Pancreas (tissue), 10 donors: ENCODE measurements at places on chromosomes 12 and 14. TPM values are rescaled to one million over a fixed set of nuclear protein-coding genes. Genes with fewer than 3 reads are reported as not detected.

DNA sequence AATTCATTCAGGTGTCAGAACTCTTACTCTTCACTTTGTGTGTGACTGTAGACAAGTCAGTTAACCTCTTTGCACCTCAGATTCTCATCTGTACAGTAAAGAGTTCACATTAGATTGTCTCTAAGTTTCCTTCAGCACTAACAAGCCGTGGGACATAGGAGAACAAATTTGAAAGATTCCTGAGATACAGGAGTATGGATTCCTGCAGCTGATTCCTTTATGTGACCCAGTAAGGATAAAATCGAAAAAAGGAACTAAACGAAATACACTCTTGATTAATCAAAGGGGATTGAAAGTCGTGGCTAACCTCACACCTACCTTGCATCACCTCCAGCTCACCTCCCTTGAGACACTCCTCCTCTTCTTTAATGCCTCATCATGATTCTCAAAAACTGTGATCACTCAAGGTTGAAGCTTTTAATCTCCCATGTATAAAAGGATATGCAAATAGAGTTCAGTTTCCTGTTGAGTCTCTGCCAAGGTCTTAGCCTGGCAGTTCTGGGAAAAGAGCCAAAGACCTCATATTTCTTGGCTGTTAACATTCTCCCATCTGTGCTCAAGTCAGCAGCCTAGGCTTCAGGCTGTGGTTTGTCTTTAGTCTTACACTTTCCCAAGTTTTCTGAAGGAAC lies 156.6 kb downstream of the DAD1 start:
- DNase-seq: no peak
- no peak overlapping the region for H3K4me3 ChIP-seq
- no peaks in the 10 kb centered on the region for H3K36me3 ChIP-seq
- peaks cover 41% of the 10 kb centered on the region for H3K4me1 ChIP-seq
- no peaks in the 10 kb centered on the region for H3K27me3 ChIP-seq

MBD6 gene
- total RNA-seq: 44.1 TPM

ZBTB42 gene
- 8.4 TPM for total RNA-seq

DNA sequence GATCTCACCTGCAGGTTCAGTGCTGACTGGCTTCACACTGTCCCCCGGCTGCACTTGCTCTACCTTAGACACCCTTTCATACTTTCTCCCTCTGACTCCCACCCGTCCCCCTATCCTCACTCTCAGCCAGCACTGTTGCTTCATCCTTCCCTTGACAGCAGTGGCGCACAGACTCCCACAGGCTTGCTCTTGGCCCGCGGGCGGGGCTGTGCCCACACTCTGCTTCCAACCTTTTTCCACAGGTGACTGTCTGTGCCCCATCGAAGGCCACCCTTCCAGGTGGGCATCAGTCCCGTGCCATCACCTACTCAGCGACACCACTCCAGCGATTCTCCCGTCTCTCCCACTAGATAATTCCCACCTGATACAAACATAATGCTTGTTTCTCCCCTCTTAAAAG lies 1.0 kb upstream of the RPS6KL1 start:
- H3K4me3 ChIP-seq: no peak overlapping the region
- no peaks in the 10 kb centered on the region for H3K36me3 ChIP-seq
- no peak overlapping the region for H3K27ac ChIP-seq
- no peak for DNase-seq
- H3K27me3 ChIP-seq: no peaks in the 10 kb centered on the region

DNA sequence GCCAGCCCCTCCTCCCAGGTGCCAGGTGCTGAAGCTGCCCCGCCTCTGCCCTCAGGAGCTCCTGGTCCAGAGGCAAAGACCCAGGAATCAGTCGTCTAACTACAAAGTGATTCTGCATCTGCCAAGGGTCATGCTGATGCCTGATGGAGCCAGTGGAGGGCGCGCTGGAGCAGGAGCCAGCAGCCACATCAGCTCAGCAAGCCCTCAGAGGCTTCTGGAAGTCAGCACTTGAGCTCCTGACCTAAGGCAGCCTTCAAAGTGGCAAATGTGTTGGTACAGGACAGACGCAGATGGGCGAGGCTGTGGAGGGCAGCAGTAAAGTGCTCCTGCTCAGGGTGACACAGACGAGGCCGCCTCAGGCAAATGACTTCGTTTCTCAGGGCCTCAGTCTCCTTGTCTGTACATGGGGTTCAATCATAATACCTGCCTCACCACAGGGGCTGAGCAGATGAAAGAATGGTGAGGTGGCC lies 10.9 kb downstream of the C12orf43 start:
- DNase-seq: no peak
- H3K27me3 ChIP-seq: no peaks in the 10 kb centered on the region
- H3K4me3 ChIP-seq: no peak overlapping the region
- no peak overlapping the region for H3K27ac ChIP-seq
- H3K36me3 ChIP-seq: peaks cover 11% of the 10 kb centered on the region

RGS6 gene
- 0.06 TPM for total RNA-seq

DNA sequence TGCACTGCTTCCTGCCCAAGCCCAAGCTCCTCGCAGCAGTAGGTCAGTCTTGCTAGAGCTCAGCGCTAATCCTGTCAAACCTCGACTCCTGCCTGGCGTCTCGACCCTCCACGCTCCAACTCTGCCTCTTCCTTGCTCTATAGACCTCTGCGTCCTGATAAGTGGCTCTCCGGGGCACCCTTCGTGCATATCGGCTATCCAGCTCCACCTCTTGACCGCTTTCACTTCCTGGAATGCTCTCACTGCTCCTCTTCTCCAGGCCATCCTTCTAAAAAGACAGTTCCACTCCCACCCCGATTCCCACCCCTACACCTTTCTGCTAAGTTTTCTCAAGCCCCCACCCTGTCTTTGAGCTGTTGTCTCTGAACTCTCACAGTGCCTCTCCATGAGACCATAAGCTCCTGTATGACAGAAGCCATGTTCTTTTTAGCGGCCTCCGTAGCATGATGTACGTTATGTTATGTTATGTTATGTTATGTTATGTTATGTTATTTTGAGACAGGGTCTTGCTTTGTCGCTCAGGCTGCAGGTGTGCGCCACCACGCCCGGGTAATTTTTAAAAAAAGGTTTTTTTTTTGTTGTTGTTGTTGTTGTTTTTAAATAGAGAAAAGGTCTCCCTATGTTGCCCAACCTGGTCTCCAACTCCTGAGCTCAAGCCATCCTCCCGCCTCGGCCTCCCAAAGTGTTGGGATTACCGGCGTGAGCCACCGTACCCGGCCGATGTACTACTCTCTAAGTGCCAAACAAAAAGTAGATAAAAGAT lies 601 bp downstream of the COX14 start:
- H3K4me1 ChIP-seq: peaks cover 6% of the 10 kb centered on the region
- H3K36me3 ChIP-seq: no peaks in the 10 kb centered on the region
- H3K27ac ChIP-seq: peak overlapping the region; percentile 94
- no peaks in the 10 kb centered on the region for H3K27me3 ChIP-seq
- DNase-seq: no peak
- peak overlapping the region; percentile 84 for H3K4me3 ChIP-seq

GRCh38 chr12:69610126-69610525 lies 581 bp downstream of the LRRC10 start:
- no peaks in the 10 kb centered on the region for H3K4me1 ChIP-seq
- no peaks in the 10 kb centered on the region for H3K27me3 ChIP-seq
- no peak overlapping the region for H3K27ac ChIP-seq
- DNase-seq: no peak
- no peaks in the 10 kb centered on the region for H3K36me3 ChIP-seq
- H3K4me3 ChIP-seq: no peak overlapping the region

- no peaks in the 10 kb centered on the region for H3K27me3 ChIP-seq
- no peaks in the 10 kb centered on the region for H3K4me1 ChIP-seq
- H3K4me3 ChIP-seq: no peak overlapping the region
- H3K27ac ChIP-seq: no peak overlapping the region
- H3K36me3 ChIP-seq: no peaks in the 10 kb centered on the region
- no peak for DNase-seq
Observed at GRCh38 chr12:58502841-58503240, 417.5 kb downstream of the LRIG3 start.

DNA sequence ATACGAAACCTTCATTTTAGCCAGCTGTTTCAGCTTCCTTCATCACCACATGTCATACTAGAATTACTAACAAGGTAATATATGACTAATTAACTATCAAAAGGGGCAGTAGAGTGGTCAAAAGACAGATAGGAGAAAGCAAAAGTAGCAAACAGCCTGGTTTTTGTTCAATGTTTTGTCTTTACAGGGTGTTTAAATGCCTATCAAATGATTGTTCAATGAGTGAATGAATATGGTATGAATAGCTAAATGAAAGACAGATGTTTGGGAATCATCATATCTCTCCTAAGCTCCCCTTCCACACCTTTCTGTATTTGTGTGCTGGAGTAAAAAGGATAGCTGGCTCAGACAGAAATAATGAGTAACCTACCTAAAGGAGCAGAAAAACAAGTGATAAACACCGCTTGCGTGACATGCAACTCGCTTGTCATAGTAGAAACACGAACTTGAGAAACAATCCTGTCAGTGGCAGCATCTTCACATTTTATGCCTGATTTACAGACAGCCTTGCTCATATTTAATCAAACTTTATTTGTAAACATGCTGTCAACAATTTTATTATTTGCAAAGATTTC lies 34.2 kb downstream of the ABCC9 start:
- DNase-seq: no peak
- H3K36me3 ChIP-seq: no peaks in the 10 kb centered on the region
- no peak overlapping the region for H3K4me3 ChIP-seq
- H3K27me3 ChIP-seq: no peaks in the 10 kb centered on the region
- H3K4me1 ChIP-seq: no peaks in the 10 kb centered on the region

- no peaks in the 10 kb centered on the region for H3K27me3 ChIP-seq
- H3K4me1 ChIP-seq: no peaks in the 10 kb centered on the region
- no peaks in the 10 kb centered on the region for H3K36me3 ChIP-seq
Observed at GRCh38 chr12:31220633-31221550, 105.1 kb downstream of the SINHCAF start.

- H3K4me1 ChIP-seq: peaks cover 16% of the 10 kb centered on the region
- H3K4me3 ChIP-seq: no peak overlapping the region
- no peaks in the 10 kb centered on the region for H3K36me3 ChIP-seq
- DNase-seq: no peak
- H3K27me3 ChIP-seq: no peaks in the 10 kb centered on the region
Observed at GRCh38 chr12:11798856-11799501, 149.5 kb downstream of the ETV6 start.

DNA sequence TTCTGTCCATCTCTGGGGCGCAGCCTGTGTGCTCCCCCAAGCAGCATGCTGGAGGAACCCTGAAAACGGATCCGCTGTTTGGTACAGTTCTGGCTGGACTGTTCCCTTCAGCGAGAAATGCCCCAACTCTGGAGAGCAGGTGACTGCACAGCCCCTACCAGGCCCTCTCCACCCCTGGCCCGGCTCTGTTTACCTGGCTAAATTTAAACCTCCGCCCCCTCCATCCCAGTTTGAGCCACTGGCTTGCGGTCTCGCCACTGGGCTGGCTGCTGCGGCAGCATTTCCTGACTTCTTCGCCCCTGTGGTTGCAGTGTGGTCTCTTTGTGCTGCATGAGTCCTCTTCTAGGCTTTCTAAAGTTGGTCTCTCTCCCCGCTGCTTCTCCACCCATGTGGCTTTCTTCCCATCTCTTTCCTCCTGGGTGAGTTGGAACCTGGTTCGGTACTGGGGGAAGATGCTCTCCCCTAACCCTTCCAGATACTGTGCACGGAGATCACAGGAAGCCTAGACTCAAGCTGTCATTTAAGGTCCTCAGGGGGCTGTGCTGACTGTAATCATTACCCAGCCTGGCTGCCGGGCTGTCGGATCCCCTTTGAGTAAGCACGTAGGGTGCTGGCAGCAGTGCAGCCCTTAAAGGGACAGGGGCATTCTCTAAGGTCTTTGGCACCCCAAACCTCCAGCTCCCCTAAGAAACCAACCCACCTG lies 60.6 kb downstream of the FBXL14 start:
- peaks cover 3% of the 10 kb centered on the region for H3K27me3 ChIP-seq
- no peaks in the 10 kb centered on the region for H3K36me3 ChIP-seq
- no peak for DNase-seq
- H3K4me1 ChIP-seq: peaks cover 3% of the 10 kb centered on the region
- no peak overlapping the region for H3K27ac ChIP-seq
- H3K4me3 ChIP-seq: no peak overlapping the region

DNA sequence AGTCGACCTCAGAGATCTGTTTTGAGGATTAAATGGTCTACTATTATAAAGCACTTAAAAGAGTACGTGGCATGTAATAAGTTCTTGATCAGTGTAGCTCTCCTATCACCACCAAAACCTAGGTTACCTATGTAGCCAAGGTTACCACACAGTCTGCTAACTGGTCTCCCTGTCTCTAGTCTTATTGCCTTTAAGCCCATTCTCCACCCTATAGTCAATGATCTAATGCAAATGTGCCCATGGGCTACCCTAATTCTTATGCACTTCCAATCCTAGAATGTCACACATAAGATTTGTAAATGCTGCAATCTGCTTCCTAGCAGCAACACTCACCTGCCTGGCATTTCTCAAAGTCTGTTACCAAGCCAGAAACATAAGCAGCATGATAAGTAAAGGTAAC lies 44.9 kb downstream of the C2CD5 start:
- no peak overlapping the region for H3K4me3 ChIP-seq
- no peaks in the 10 kb centered on the region for H3K4me1 ChIP-seq
- no peaks in the 10 kb centered on the region for H3K36me3 ChIP-seq
- DNase-seq: no peak

WDR20 gene
- total RNA-seq: 17.4 TPM

GRCh38 chr14:24436355-24437019 lies 6.1 kb downstream of the SDR39U1 start:
- H3K4me1 ChIP-seq: peaks cover 29% of the 10 kb centered on the region

DNA sequence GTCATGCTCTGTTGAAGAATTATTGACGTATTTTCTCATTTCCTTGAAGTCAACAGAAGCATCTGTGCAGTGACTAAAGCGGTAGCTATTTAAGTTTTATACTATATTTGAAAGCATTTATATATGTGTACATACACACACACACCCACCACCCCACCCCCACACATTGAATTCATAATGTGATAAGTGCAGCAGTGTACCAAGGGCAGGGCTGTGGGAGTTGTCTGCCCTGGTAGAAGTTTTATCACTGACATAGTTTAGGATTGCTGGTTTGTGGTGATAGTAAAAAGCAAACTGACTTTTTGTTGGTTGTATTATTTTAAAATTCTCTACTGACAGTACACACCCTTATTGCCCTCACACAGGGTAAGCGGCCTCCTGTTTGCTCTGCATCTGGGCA lies 39.1 kb downstream of the GAS2L3 start:
- no peaks in the 10 kb centered on the region for H3K36me3 ChIP-seq
- no peak for DNase-seq
- no peak overlapping the region for H3K4me3 ChIP-seq
- no peaks in the 10 kb centered on the region for H3K27me3 ChIP-seq
- no peak overlapping the region for H3K27ac ChIP-seq

DNA sequence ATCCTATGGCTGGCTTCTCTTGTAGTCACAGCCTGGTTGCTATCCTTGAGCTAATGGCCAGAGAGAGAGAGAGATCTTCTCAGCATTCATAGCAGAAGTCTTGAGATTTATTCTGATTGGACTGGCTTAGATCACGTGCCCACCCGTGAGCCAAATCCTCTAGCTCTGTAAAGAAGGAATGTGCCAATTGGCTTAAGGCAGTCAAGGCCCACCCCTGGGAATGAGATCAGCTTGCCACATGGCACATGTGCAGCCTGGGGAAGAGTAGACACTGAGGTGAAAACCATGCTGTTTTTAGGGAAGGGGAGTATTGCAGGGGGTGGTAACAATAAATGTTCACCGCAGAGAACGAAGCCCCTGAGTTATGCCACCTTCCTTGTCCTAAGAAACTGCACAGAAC lies 36.3 kb downstream of the PLEKHG7 start:
- H3K27ac ChIP-seq: no peak overlapping the region
- no peaks in the 10 kb centered on the region for H3K27me3 ChIP-seq
- no peak overlapping the region for H3K4me3 ChIP-seq
- no peaks in the 10 kb centered on the region for H3K4me1 ChIP-seq
- DNase-seq: no peak
